ENCODE measurements at places on chromosomes 12 and 14.
A peak's percentile ranks its signal among the peaks of the same experiment; 100 is the strongest.

DNA sequence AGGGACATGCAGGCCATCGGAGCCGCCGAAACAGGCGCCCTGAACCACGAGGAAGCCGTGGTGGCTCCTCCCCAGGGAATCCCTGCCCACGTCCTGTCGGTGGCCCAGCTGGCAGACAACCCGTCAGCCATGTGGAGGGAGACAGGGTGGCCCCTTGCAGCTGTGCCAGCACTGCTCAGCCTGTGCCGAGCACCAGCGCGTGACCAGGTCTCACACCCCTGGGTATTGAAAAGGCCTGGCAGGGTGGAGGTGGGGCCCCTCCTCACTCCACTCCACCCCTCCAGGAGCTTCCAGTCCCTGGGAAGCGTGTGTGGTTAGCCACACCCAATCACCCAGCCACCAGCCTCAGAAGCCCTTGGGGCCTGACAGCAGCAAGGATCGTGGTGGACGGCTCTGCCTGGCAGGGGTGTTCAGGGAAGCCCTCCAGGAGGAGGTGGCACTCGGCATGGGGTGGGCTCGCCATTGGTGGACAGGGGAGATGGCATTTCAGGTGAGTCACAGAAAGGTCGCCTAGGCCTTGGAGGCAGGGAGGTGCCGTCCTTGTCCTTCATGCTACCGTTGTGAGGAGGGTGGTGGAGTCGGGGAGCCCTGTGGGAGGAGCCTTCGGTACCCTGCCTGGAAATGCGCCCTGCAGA lies 12.3 kb upstream of the DLK1 start:
- DNase-seq: no peak

- DNase-seq: no peak
Measured at GRCh38 chr12:101803978-101804377, 26.8 kb downstream of the GNPTAB start.

DNA sequence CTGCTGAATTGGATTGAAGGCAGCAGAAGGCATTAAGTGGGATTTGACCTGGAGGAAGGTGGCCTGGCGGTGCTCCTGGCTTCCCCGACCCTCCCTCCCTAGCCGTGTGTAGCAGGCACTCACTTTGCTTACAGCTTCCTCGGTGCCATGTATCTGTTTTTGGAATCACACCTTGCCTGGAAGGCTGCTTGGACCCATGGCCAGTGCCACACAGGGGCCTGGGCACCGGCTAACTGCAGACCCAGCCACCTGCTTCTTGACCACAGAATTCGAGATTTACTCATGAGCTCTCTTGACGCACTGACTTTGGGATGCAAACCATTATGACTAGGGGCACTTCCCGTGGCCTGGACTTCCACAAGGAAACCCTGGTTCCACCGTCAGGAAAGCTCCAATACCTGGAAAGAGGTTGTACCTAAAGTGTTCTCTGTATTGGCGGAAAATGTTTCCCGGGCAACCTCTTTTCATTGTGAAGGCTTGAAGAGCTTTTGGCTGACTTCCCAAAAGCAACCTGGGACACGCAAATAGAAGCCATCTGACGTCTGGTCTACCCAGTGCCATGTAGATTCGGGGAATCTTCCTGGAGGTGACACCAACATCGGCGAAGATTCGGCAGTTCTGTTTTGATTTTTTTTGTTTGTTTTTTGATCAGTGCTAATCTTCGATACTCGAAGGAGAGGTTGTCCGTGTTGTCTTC lies 125.6 kb upstream of the RTL1 start:
- DNase-seq: no peak

DNA sequence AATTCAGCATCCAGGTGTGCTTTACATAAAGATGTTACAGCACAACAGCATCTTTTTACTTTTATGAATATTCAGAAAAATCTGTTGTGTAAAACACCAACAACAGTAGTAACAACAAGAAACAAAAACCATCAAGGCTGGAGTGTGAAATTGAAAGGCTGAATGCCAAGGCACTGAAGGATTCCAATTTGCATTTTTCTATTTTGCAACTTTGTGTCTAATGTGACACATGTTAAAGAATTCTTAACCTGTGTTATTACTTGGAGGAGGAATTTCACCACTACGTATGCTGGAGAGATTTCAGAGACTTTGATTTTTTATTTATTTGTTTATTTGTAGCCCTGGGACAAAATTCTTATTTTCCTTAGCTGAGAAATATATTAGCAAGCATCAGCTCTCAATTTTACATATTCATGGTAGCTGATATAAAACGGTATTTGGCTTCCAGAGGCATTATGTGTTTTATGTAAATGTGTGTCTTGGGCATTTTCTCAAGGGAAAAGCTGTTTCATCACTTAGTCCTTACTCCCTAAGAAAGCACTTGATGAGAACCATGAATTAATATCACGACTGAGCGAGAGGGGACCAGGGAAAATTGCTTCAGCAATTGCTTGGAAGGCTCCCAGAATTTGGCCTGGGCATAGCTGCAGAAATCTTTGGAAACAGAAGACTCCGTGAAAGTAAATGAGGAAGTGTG lies 475.4 kb downstream of the TMEM132D start:
- DNase-seq: no peak

GRCh38 chr12:12451098-12451497 lies 94.2 kb downstream of the BORCS5 start:
- no peak for DNase-seq

DNA sequence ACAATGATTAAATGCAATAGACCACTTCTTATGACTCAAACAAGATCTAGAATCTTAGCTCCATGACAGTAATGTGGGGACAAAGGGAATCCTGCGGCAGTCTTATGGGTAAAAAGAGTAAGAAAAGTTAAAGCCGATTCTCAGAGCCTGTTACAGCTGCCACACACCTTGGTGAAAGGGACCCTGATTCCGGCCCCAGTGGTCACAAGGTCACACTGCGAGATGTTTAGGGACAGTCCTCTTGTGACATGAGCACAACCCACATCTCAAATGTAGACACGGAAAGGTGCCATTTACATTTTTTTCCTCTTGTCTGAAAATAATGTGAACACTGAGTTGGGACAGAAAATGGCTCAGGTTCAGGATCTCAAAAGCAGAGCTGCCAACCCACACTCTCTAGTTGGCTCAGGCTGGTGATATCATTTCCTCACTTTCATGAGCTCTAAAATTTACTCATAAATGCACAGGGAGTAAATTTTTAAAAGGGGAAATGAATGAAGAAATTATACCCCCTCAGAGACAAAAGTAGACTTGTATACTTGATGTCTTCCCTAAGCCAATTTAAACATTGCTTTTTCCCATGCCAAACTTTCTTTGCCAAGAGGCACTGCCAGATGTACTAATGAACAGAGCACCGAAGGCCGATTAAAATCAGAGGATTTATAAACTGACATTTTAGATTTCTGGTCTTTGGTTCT lies 113.1 kb upstream of the OVCH1 start:
- no peak for DNase-seq

GRCh38 chr12:124560146-124560890 lies 7.1 kb downstream of the NCOR2 start:
- no peak for DNase-seq

DNA sequence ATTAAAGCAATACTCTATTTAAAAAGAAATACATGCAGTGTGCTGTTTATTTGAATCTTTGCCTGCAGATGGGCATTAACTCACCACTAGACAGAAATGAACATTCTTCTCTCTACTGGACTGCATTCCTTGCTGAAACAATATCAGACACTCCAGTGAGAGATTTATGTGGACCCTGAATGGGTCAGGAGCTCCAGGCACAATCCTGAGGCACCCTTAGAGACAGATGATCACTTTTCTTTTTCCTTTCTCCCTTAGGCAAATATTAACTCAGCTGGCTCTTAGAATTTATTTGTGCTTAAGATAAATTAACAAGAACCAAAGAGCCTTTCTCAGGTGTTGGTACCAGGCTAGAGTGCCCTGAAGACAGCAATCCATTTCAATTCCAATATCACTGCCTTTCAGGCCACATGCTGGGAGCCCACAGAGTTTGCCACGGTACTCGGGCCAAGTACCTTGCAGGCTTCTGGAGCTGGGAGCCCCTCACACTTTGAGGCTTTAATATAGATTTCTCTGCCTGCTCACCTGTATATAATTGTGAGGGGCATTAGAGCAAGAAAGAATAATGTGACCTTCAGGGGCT lies 173.0 kb downstream of the EMP1 start:
- no peak for DNase-seq

- no peak for DNase-seq
Measured at GRCh38 chr12:89280833-89281538, 71.3 kb downstream of the DUSP6 start.

GRCh38 chr12:26551385-26551784 lies 281.6 kb downstream of the ITPR2 start:
- DNase-seq: no peak

GRCh38 chr14:50778721-50779483 lies 52.1 kb downstream of the NIN start:
- DNase-seq: no peak

DNA sequence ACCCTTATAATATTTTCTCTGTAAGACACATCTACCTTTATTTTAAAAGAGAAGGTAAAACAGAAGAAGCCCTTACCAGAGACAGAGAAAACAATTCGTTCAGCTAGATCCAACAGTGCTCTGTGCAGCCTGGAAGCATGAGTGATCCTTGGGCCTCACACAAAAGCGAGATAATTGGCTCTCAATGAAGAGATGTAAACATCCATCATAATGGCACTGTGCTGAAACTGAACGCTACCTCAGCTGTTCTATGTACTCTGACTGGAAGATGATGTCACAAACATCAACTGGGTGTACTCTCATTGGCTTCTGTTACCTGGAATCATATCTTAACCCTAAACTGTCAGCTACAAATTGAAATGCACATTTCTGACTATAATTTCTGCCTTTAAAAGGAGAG lies at the start of gene MGAT4C:
MGAT4C (minus strand) TSS at position 229 of the 400 bp plus-strand sequence.
- no peak for DNase-seq

GRCh38 chr12:52148464-52149181 lies 43.2 kb downstream of the KRT80 start:
- no peak for DNase-seq

DNA sequence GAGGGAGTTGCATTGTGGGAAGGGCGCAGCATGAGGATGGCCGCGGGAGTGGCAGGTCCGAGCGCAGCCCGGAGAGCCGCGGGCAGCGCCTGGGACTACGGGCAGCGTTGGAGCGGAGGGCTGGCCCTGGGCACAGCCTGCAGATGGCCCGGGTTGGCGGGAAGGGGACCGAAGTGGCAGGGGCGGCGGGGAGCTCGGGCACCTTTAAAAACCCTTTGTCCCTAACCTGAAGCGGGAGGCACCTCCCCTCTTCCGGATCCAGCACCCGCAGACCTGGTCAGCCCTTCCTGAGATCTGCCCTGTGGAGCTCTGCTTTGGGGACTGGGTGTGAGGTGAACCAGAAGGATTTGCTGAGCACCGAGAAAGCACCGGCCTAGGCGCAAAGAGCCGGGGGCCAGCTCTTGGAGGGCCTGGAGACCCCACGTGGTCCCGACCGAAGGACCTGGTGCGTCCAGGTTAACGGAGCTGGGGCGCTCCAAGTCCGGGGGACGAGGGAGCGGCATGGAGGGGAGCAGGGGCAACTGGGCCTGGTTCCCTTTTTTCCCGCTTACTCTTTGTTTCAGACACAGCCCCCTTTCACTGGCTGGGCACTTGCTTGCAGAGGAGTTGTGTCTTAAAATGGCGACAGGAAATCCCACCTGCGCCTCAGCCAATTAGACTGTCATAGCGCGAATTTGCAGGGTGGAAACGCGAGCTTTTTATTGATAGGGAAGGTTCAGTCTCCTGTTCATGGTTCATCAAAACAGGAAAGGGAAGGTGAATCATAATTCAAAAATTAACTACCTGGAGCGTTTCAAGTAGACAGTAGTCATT lies 792 bp upstream of the SLC38A1 start:
- peak; percentile 88 for DNase-seq

- DNase-seq: no peak
Measured at GRCh38 chr14:52310541-52310940, 3.6 kb upstream of the PTGER2 start.

DNA sequence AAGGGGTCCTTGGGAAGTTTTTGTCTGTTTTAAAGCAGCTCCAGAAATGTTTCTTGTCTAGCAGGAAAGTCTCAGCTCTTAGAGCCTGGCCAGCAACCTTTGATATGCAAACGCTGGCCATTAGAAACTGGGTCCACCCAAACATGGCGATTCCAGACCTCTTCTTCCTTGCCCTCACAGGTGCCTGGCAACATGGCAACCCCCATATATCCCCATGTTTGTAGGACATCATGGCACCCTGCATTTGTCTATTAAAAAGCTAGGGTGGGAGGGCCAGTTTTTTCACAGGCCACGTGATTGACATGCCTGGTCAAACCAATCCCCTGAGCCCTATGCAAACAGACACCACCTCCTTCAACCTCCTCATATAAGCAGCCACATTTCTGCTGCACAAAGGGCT lies 848.7 kb upstream of the FOXG1 start:
- DNase-seq: no peak

DNA sequence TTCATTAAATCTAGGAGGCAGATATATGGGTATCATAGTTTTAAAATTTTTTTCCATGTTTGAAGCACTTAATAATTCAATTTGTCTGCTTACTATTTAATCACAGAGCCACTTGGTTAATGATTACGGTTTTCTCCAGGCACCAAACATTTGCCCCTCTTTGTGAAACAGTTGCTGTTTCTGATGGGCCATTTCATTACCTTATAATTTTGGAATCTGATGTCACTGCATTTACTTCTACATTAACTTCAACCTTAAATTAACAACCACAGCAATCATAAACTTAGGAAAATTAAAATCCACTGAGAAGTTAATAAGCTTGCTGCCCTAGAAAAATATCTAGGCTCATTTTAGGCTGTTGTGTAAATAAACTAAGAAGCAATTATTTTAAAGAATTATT lies 17.0 kb downstream of the TMCC3 start:
- no peak for DNase-seq

- peak; percentile 4 for DNase-seq
Measured at GRCh38 chr12:100566887-100567637, 6.4 kb upstream of the GAS2L3 start.

- DNase-seq: no peak
Measured at GRCh38 chr12:85509857-85510256, 229.8 kb downstream of the ALX1 start.

- DNase-seq: no peak
Measured at GRCh38 chr12:46578190-46578982, 205.8 kb upstream of the SLC38A2 start.

- DNase-seq: peak; percentile 54
Measured at GRCh38 chr14:70884595-70885342, 22.5 kb upstream of the PCNX1 start.

DNA sequence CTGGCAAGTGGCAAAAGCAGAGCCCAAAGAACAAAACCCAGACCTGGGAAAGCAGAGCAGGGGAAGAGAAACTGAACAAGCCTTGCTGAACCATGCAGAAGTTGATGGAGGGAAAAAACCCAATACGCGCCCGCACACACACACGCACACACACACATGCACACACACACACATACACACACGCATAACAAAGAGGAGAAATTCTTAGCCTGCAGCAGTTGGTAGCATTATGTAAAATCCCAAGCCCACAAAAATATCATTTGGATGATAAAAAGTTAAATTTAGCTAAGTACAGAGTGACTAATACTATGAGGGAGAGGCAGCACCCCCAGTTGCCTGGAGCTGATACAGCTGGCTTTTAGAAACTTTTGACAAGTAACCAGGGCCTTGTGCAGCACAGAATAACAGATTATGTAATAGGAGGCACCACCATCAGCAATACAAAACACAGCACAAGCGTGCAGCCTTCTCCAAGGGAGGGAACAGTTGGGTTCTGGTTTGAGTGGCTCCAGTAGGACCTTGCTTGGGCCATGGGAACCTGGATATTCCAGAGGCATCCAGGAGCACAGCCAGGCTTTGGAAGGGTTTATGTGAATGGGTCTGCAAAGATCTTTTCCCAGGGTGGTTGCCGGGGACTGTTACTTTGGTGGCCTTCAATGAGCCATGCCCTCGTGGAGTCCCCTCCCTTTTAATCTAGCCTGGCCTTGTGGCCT lies 35.3 kb downstream of the PITPNM2 start:
- no peak for DNase-seq
